Omental fat pad (tissue), 4 donors: ENCODE measurements at places on chromosomes 12 and 14. TPM values are rescaled to one million over a fixed set of nuclear protein-coding genes. Genes with fewer than 3 reads are reported as not detected.

The KIF26A gene
- 2.4 TPM for total RNA-seq

The NXPH4 gene
- 0.56 TPM for total RNA-seq

The FOXN4 gene
- total RNA-seq = not detected

The YEATS4 gene
- total RNA-seq = 7.7 TPM

The FGF23 gene
- total RNA-seq = not detected

The GLIPR1L1 gene
- not detected for total RNA-seq

The PROX2 gene
- not detected for total RNA-seq

The ADAM21 gene
- not detected for total RNA-seq

The OASL gene
- total RNA-seq = 0.65 TPM

The CDC42BPB gene
- total RNA-seq = 123 TPM

The ZCRB1 gene
- 23.8 TPM for total RNA-seq

The FLRT2 gene
- total RNA-seq = 71.4 TPM

The TAS2R13 gene
- total RNA-seq = 1.3 TPM

The DCN gene
- total RNA-seq = 753 TPM

The CEP83 gene
- 42.4 TPM for total RNA-seq

The GLS2 gene
- total RNA-seq = 0.88 TPM

The BIN2 gene
- 4.8 TPM for total RNA-seq

The MEG3 gene
- total RNA-seq = 121 TPM

The CLEC1A gene
- 7.3 TPM for total RNA-seq

The GNB3 gene
- total RNA-seq = 0.48 TPM

The TRMT5 gene
- 5.6 TPM for total RNA-seq

The PDE3A gene
- total RNA-seq = 18.6 TPM

The KRT79 gene
- total RNA-seq = 2.8 TPM

The RILPL2 gene
- total RNA-seq = 8.9 TPM

The TSPAN19 gene
- total RNA-seq = 2.7 TPM

The RPGRIP1 gene
- 1.2 TPM for total RNA-seq

The FGD4 gene
- 111 TPM for total RNA-seq

The ADAM20 gene
- 1.4 TPM for total RNA-seq

The TAPBPL gene
- total RNA-seq = 16.3 TPM

The OVCH1 gene
- total RNA-seq = 0.19 TPM

The IGFBP6 gene
- 864 TPM for total RNA-seq

The PRH2 gene
- total RNA-seq = not detected

The RNF212B gene
- total RNA-seq = not detected

The MANSC4 gene
- not detected for total RNA-seq

The ZNF891 gene
- total RNA-seq = 1.9 TPM

The BMP4 gene
- 13.9 TPM for total RNA-seq

The TSHR gene
- total RNA-seq = not detected

The KRT82 gene
- not detected for total RNA-seq
